ENCODE measurements at places on chromosomes 12 and 14. TPM values are rescaled to one million over a fixed set of nuclear protein-coding genes. Genes with fewer than 3 reads are reported as not detected.
A peak's percentile ranks its signal among the peaks of the same experiment; 100 is the strongest.

The IFNG-AS1 gene
- polyA plus RNA-seq, result 3.9 TPM

The ABHD12B gene
- polyA plus RNA-seq, result not detected

The NUAK1 gene
- polyA plus RNA-seq, result not detected

The GEMIN2 gene
- polyA plus RNA-seq, result 18.8 TPM

The DHH gene
- polyA plus RNA-seq, result not detected

The PMCH gene
- 4.0 TPM for polyA plus RNA-seq

The KRT77 gene
- polyA plus RNA-seq, result not detected

The LBHD2 gene
- polyA plus RNA-seq, result not detected

The GNPNAT1 gene
- 13.8 TPM for polyA plus RNA-seq

The M6PR gene
- polyA plus RNA-seq, result 267 TPM

GRCh38 chr14:54537651-54538050, 27.9 kb downstream of the CGRRF1 start:
- H3K27ac ChIP-seq, result no peak overlapping the region
- H3K4me1 ChIP-seq, result no peaks in the 10 kb centered on the region
- H3K4me3 ChIP-seq, result no peak overlapping the region
- no peak for DNase-seq

GRCh38 chr12:1330477-1330827, 263.9 kb downstream of the FBXL14 start:
- H3K27ac ChIP-seq, result no peak overlapping the region
- no peaks in the 10 kb centered on the region for H3K4me1 ChIP-seq
- H3K36me3 ChIP-seq, result peaks cover 3% of the 10 kb centered on the region
- H3K4me3 ChIP-seq, result no peak overlapping the region

GRCh38 chr12:119989361-119989730, 310 bp downstream of the BICDL1 start:
- no peak overlapping the region for H3K4me3 ChIP-seq
- peaks cover 2% of the 10 kb centered on the region for H3K27me3 ChIP-seq
- H3K4me1 ChIP-seq, result peaks cover 25% of the 10 kb centered on the region
- DNase-seq, result no peak
- peak overlapping the region; percentile 85 for H3K27ac ChIP-seq
- H3K36me3 ChIP-seq, result peaks cover 7% of the 10 kb centered on the region

DNA sequence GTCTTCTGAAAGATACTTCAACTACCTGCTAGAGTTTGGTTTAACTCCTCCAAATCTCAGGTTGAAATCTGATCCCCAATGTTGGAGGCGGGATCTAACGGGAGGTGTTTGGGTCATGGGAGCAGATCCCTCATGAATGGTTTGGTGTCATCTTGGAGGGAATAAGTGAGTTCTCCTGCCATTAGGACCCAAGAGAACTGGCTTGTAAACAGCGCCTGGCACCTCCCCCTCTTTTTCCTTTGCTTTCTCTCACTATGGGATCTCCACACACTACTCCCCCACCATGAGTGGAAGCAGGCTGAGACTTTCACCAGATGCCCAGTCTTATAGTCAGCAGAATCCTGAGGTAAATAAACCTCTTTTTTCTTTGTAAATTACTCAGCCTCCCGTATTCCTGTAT, 2.5 kb downstream of the CNIH1 start:
- peaks cover 10% of the 10 kb centered on the region for H3K36me3 ChIP-seq
- H3K27me3 ChIP-seq, result no peaks in the 10 kb centered on the region
- no peak overlapping the region for H3K27ac ChIP-seq
- DNase-seq, result no peak
- H3K4me3 ChIP-seq, result no peak overlapping the region

GRCh38 chr14:67881225-67881624, 61.6 kb downstream of the RAD51B start:
- no peak for DNase-seq
- no peaks in the 10 kb centered on the region for H3K4me1 ChIP-seq
- H3K27ac ChIP-seq, result no peak overlapping the region
- H3K4me3 ChIP-seq, result no peak overlapping the region
- H3K36me3 ChIP-seq, result no peaks in the 10 kb centered on the region

GRCh38 chr12:14188744-14189143, 176.7 kb upstream of the ATF7IP start:
- H3K4me3 ChIP-seq, result no peak overlapping the region
- no peak overlapping the region for H3K27ac ChIP-seq
- H3K27me3 ChIP-seq, result peaks cover 6% of the 10 kb centered on the region
- no peaks in the 10 kb centered on the region for H3K36me3 ChIP-seq
- no peak for DNase-seq
- no peaks in the 10 kb centered on the region for H3K4me1 ChIP-seq

- peak overlapping the region; percentile 86 for H3K4me3 ChIP-seq
- peaks cover 35% of the 10 kb centered on the region for H3K4me1 ChIP-seq
- H3K27ac ChIP-seq, result no peak overlapping the region
- H3K36me3 ChIP-seq, result no peaks in the 10 kb centered on the region
- DNase-seq, result no peak
These were observed 1.5 kb upstream of the KTN1 start for GRCh38 chr14:55578511-55578910.

- DNase-seq, result no peak
- no peak overlapping the region for H3K4me3 ChIP-seq
- no peaks in the 10 kb centered on the region for H3K4me1 ChIP-seq
- no peaks in the 10 kb centered on the region for H3K27me3 ChIP-seq
- no peak overlapping the region for H3K27ac ChIP-seq
These were observed 108.6 kb upstream of the PDE3A start for GRCh38 chr12:20259786-20260185.

GRCh38 chr14:94313991-94314655, 9.0 kb downstream of the SERPINA6 start:
- no peak for DNase-seq
- no peaks in the 10 kb centered on the region for H3K4me1 ChIP-seq
- H3K27me3 ChIP-seq, result no peaks in the 10 kb centered on the region
- no peaks in the 10 kb centered on the region for H3K36me3 ChIP-seq

DNA sequence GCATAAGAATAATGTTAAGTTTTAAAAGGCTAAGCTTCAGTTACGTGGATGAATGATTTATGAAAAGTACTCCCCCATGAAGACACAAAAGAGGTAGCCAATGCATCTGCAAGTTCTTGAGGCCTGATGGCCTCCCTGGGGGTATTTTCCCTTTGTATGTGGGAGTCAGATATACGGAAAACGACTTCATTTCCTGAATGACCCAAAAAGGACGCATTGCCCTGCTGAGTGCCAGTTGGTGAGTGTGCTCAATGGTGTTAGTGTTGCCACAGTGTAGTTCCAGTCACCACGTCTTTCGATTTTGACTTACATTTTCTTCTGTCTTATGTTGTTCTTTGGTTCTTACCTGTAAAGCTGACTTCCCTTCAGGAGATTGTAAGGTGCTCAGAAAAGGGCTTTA, 8.0 kb downstream of the ETV6 start:
- H3K27ac ChIP-seq, result no peak overlapping the region
- H3K27me3 ChIP-seq, result no peaks in the 10 kb centered on the region
- H3K4me3 ChIP-seq, result peak overlapping the region; percentile 1
- DNase-seq, result no peak
- H3K36me3 ChIP-seq, result peaks cover 4% of the 10 kb centered on the region

DNA sequence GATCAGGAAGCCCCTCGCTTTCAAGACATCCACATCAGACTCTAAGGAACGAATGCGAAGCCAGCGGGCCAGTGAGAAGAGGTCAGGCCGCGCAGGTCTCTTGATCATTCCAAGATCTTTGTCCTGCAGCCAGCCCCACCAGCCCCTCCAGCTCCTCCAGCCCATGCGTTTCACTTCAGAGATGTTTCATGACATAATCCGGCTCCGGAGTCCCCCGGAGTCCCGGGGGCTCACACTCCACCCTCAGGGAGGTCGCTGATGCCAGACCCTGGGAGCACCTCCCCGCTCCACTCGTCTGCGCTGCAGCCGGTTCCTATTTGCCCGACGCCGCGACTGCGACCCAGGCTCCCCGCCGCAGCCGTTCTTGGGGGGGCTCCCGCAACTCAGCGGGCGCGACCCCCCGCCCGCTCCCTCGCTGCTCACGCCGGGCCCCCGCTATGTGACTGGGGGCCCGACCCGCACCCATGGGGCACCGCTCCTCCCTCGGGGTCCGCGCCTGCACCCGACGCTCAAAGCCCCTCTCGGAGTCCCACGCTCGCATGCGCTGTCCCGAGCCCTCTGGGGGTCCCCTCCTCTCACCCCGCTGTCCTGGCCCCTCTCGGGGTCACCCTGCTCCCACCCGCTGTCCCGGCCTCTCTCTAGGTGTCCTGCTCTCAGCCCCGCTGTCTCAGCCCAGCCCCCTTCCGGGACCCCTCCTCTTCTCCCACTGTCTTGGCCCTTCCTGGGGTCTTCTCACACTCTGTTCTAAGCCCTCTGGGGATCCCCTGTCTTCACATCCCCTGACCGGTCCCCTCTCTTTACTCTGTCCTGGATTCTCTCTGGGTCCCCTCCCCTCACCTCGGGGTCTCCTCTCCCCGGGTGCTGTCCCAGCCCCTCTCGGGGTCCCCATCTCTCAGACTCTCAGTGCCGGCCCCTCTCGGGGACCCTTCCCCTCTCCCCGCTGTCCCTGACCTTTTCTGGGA, 1.1 kb downstream of the TAOK3 start:
- H3K27me3 ChIP-seq, result no peaks in the 10 kb centered on the region
- no peak overlapping the region for H3K27ac ChIP-seq
- no peaks in the 10 kb centered on the region for H3K36me3 ChIP-seq
- peaks cover 31% of the 10 kb centered on the region for H3K4me1 ChIP-seq
- H3K4me3 ChIP-seq, result peak overlapping the region; percentile 72
